ENCODE measurements at places on chromosomes 5 and 9.

- DNase-seq, result no peak
Measured at GRCh38 chr5:143230676-143230996, 172.8 kb downstream of the NR3C1 start.

- peak; percentile 35 for DNase-seq
Measured at GRCh38 chr5:178279723-178280438, 47.3 kb upstream of the PHYKPL start.

DNA sequence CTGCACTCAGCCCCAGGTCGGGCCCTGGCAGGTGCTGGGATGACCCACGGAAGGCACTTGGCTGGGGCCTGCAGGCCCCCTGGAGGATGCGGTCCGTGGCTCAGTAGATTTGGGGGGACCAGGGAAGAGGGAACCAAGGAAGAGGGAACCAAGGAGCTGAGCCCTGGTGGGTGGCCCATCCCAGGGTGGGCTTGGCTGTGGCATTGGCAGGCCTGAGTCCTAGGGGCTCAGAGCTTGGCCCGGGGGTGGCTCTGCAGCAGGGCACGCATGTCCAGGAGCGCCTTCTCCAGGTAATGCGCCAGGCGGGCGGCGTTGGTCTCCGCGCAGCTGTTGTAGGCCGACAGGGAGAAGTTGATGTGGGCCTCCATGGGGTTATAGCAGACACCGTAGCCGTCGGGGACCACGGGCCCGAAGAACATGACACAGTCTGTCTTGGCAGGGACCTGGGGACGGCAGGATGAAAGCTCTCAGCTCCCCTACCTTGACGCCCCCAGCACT, 14.3 kb downstream of the DOLPP1 start:
- DNase-seq, result no peak

DNA sequence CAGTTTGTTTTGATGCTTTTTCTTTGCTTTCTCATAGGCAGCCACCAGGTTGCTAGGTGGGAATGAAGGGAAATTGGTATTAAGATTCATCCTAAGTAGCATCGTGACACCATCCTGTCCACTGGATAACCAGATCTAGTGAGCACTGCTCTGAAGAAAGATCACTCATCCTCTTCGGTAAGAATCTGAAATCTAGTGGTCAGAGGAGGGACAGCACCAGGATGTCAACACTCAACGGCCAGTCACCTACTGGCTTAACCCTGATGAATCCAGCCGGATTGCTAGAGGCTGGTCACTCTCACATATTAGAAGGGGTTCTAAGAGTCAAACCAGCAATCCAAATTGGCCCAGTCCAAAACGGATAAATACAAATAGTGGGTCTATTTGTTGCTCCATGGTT, 50.8 kb downstream of the DCP2 start:
- DNase-seq, result no peak

GRCh38 chr9:137387114-137387890, 35.7 kb downstream of the EXD3 start:
- DNase-seq, result no peak

- no peak for DNase-seq
Measured at GRCh38 chr5:115977096-115977495, 14.8 kb downstream of the LVRN start.

DNA sequence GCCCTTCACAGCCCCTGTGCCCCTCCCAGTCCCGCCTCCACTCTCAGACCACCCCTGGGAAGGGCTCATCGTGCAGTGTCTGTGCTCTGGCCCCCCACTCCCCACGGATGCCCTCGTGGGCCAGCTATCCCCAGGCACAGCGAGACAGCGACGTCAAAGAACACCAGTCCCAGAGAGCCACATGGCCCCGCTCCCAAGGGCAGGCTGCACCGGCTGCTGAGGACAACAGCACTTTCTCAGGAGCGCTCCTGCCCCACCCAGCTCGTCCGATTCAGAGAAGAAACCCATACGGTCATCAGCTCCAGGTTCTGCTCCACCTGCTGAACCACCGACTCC, 4.8 kb upstream of the SNAPC4 start:
- no peak for DNase-seq

GRCh38 chr5:124524552-124525232, 221.7 kb downstream of the ZNF608 start:
- DNase-seq, result no peak

DNA sequence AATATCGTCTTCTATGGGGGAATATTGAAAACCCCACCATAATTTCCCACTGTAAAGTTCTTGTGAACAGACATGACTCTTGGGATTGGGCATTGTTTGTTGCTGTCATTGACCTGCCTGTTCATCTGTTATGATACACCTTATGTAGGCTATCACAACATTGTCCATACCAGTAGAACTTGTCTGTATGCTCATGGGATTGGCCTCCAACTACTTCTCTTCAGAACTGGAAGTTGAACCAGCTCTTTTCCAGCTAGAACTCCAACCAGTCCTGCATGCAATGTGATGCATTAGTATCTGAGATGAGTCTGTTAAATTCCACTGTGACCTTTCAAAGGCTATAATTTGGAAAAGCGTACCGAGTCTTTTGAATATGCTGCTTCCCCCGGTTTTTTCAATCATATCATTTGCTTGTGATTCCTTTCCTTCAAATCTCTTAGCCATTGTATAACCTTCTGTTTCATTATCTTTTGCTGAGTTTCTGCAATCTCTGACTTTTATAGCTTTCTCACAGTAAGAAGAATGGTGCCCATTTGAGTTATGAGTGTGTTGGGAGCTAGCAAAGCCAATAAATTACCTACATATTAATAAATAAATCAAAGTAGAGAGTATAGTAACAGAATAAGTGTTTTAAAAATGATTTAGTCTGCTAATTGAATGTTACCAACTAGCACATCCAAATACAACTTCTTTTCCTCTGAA, 101.9 kb downstream of the PLK2 start:
- DNase-seq, result no peak

- DNase-seq, result no peak
Measured at GRCh38 chr5:133227082-133227481, 175.3 kb downstream of the HSPA4 start.

- DNase-seq, result no peak
Measured at GRCh38 chr5:97480313-97480712, 297.3 kb upstream of the RIOK2 start.

DNA sequence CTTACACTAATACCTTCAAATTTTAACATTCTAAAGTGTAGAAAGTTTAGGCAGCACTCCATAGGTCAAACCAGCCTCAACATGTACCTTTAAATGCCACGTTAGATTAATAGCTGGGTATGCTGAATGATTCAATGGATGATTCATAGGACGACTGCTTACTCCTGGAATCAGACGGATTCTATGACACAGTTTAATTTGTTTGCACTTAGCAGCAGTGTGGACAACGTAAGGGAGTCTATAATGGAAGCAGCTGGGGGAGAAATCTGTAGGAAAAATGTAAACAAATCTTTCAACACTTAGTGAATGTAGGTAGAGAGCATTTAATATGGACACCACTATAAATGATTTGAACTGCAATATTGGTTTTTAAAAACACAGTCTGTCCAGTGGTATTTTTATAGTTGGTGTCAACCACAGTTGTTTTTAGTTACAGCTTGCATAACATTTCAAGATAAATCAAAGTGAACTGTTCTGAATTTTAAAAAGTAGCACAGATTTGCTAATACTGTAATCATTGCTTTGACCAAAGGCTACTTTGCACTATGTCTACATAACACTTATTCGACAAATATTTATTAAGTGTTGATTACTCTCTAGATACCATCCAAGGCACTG, 701.5 kb upstream of the MEF2C start:
- no peak for DNase-seq

GRCh38 chr9:113955076-113955752, 79.1 kb downstream of the ZNF618 start:
- no peak for DNase-seq

DNA sequence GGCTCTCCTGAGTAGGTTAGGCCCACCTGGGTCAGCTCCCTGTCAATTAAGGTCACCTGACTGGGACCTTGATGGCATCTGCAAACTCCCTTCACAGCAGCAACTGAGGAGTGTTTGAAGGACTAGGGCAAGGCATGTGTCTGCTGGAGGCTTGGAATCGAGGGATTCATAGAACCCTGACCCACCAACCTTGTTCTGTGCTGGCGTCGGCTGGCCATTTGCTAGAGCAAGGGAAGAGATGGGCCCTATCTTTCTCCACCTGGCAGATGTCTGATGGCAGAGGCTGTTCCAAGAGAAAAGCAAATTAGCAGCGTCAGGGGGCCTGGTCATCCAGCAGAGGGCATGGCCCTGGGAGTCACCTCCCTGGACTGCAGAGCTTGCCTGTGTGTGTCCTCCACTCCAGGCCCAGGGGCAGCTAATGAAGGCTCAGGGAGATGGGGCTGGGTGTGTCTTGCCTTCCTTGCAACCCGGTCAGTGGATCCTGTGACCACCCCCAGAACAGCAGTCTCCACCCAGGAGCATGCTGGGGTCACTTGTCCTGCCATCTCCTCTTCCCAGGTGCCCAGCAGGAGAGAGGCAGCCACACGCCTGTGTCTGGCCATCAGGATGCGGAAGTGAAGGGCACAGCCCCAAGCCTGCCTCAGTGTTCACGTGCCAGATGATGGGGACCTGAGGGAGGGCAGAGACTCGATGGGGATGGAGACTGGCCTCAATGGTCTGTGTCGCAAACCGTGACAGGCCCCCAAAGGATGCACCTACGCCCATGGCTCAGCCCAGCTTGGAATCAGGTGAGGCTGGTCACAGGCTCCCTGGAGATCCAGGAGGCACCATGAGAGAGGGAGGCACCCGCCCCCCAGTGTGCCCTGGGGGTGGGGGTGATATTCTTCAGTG, 53.9 kb downstream of the BARX1 start:
- DNase-seq, result no peak

GRCh38 chr9:77714077-77714549, 66.0 kb upstream of the GNA14 start:
- no peak for DNase-seq

GRCh38 chr9:107422189-107423185, 67.1 kb downstream of the KLF4 start:
- DNase-seq, result no peak

DNA sequence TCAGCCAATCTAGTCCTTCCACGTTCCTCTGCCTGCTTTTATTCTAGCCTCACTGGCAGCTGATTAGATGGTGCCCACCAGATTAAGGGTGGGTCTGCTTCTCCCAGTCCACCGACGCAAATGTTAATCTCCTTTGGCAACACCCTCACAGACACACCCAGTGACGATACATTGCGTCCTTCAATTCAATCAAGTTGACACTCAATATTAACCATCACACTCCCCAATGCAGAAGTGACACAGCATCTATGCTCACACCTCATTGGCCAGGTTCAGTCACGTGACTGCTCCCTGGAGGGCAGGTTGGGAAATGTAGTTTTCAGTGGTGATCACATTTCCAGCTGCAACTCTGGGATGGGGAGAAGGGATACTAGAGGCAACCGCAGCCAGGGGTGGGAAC, 13.0 kb downstream of the SUSD3 start:
- DNase-seq, result no peak

DNA sequence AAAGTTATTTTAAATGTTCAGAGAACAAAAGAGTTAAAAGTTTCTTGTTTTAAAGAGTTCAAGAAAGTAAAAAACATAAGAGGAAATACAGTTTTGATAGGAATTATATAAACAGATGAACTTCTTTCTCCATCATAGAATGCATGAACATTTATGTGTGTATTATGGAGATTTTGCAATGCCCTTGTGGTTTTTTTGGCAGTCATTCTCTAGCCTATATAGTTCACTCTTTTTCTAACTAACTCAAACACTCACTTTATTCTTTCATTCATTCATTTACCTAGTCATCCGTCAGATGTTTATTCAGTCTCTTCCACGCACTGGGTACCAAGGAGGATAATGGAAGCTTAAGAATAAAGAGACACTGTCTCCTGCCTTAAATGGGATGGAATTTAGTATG, 195.9 kb upstream of the VLDLR start:
- DNase-seq, result no peak

DNA sequence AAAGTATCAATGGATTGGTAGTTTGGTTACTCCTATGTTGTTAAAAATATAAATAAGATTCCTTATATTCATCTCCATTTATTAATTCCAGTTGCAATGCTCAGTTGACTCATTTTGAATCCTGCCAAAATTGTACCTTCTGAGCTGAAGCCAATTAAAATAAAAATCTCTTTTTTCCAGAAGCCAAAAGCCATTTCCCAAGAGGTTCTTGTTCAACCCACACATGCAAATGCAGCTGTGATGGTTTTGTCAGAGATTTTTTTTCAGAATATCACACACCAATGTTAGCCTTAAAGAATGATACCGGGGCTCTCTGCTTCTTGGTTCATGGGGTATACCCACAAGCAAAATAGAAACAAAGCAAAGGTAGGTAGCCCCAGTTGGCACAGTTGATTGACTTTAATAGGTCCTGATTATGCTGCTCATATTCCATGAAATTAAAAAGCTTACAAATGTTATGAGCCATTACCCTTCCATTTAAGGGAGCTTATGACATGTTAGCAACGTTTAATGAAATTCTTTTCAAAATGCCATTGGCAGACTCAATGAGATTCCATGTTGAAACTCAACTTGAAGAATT, 208.0 kb downstream of the SGCD start:
- no peak for DNase-seq

- DNase-seq, result no peak
Measured at GRCh38 chr5:162487528-162488525, 420.3 kb downstream of the GABRG2 start.

- no peak for DNase-seq
Measured at GRCh38 chr5:4630031-4630430, 510.1 kb upstream of the ADAMTS16 start.

DNA sequence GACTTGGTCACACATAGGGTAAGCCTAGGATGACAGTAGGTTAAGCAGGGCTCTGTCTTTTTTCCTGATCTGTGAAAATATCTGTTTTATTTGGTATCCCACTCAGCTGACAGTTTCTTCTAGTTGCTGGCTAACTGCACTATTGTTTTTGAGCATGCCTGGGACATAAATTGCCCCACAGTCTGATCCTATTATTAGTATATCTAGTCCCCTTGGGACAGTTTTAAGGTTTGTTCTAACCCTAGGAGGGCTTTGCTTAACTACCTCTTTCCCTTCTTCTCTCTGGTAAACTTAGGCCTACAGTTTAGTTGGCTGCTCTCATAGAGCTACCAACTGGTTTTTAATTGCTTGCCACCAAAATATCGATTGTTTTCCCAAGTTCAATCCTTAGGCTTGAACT, 446.6 kb downstream of the ARHGEF28 start:
- no peak for DNase-seq

GRCh38 chr5:78699552-78700153, 51.1 kb upstream of the LHFPL2 start:
- no peak for DNase-seq

- DNase-seq, result no peak
Measured at GRCh38 chr9:84592918-84593317, 76.6 kb upstream of the NTRK2 start.

GRCh38 chr5:1885404-1885755, 2.7 kb upstream of the IRX4 start:
- DNase-seq, result no peak

Measured in activated T-cell treated with anti-CD3 and anti-CD28 coated beads for 4 hours (primary cell).